ENCODE measurements at places on chromosomes 13 and 19.

DNA sequence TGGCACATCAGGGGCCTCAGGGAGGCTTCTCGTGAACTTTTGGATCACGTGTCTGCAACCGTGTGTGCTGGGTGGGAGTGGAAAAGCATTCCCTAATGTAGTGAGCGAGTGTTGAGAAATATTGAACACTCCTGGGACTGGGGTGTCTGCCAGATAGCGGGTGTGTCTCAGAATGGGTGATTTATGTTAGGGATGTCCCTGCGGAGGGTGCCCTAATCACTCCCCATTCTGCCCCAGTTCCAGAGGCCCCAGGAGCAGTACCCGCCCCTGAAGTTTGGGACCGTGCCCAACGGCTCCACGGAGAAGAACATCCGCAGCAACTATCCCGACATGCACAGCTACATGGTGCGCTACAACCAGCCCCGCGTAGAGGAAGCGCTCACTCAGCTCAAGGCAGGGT is 24.2 kb upstream of the GRWD1 start:
- DNase-seq = no peak

DNA sequence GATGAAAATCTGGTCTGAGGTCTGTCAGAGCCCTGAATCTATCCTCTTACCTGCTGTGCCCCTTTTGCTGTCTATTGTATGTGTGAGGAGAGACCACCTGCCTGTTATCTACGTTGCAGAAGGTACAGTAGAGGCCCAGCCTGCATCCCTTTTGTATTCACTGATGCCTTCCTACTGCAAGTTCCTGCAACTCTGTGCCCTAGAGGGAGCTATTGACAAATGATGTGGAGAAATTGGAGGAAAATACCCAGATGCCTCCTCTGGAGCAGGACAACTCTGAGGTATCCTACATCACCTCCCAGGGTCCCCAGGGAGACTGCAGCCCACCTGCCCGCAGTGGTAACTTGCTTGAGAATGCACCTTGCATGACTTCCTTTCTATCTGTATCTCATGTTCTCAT is 33.7 kb downstream of the SIAH3 start:
- no peak for DNase-seq

- no peak for DNase-seq
Measured at GRCh38 chr13:92838786-92839185, 387.8 kb upstream of the GPC6 start.

- DNase-seq = no peak
Measured at GRCh38 chr19:38277549-38277948, 13.2 kb downstream of the SPINT2 start.

- DNase-seq = no peak
Measured at GRCh38 chr13:34364633-34365032, 546.7 kb downstream of the RFC3 start.

GRCh38 chr19:4482721-4483364 is 10.7 kb downstream of the HDGFL2 start:
- DNase-seq = no peak

GRCh38 chr19:40616178-40616577 is 15.0 kb downstream of the LTBP4 start:
- DNase-seq = no peak

GRCh38 chr13:88086577-88086976 is 415.4 kb downstream of the SLITRK5 start:
- DNase-seq = no peak

- no peak for DNase-seq
Measured at GRCh38 chr13:73767747-73768315, 366.4 kb downstream of the KLF12 start.

DNA sequence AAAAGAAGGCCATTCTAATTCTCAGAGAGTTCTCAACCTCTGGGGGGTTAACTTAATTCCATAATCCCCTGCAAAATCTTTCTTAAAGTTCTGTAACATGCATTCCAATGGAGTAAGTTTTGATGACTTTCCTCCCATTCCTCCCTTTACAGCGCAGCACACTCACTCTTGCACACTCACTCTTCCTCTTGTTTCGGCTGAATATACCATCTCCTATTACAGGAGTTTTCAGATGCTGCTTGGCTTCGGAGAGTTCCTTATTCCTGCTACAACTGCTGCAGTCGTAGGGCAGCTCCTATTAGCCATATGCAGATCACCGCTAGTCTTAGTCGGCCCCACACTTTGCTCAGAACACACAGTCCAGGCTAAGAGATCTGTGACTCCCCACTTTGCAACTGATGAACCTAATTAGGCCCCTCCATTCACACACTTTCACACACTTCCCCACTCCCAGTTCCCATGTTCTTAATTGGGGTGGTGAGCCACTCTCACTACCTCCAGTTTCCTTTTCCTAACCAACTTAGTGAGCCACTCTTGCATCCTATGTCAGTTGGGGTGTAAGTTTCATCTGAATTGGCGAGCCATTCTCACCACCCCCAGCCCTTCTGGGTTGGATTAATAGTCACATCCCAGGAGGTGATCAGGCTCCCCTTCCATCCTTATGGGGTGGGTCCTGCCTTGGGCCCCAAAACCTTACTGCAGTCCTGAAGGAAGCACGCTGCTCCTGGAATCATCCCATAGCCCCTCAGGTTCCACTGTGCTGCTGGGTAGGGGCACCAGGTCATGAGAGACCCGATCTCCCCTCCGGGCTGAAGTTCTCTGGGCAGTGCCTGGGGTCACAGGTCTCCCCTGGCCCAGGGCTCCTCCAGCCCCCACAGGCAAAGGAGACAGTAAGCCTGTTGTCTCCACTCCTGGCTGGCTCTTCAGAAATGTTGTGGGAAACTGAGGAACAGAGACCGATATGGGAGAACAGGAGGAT is 53.9 kb downstream of the OR10H4 start:
- no peak for DNase-seq

All from NCI-H1105 treated with DMSO at 0.1 percent for 48 hours (cell line).